ENCODE measurements at places on chromosomes 7 and 10.
A peak's percentile ranks its signal among the peaks of the same experiment; 100 is the strongest.

DNA sequence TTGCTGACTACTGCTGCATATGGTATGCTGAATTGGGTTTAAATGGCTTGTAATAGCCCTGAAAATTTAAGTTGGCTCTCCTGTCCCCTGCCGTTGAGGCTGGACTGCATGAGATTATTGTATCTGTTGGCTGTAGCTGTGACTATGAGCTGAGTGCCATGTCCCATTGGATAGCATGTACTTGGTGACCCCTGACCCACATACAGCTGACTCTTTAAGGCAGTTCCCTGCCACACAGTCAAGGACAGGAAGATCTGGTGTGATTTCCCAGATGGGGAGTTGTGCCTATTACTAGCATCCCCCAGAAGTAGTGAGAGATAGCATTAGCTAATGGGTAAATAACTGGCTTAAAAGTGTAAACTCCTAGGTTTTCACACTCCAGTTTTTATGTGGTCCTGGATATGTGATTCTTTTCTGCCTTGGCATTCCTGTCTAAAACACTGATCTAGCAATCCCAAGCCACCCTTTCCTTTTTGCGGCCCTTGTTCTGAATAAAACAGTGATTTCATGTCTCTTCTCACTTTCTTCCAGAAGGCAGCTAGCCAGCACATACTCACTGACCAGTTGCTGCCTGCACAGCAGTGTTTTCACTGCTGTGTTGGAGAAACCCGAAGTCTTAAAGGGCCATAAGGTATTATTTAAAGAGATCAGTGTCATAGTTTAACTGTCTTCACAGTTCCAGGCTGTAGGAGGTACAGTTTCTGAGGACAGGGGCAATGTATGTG, 35.9 kb downstream of the LRRC4 start:
- DNase-seq: no peak

DNA sequence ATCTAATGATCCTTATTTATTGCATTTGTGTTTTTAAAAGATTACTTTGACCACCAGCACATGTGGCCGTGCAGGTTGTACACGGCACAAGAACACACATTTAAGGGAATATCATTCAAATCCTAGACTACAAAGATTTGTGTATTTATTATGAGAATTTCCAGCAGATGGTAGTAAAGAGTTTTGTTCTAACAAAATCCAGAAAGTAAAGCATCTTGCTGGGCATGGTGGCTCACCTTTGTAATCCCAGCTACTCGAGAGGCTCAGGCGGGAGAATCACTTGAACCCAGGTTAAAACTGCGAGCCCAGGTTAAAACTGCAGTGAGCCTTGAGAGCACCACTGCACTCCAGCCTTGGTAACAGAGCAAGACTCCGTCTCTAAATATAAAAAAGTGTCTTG, 31.5 kb downstream of the MACROH2A2 start:
- no peak for DNase-seq

GRCh38 chr7:75994388-75995051, at the start of gene TMEM120A:
Gene TMEM120A (minus strand): TSS chr7:75994595. CDS start chr7:75994570, 25 bp downstream.
- peak; percentile 88 for DNase-seq

GRCh38 chr7:47905076-47905920, 43.0 kb downstream of the PKD1L1 start:
- no peak for DNase-seq

- DNase-seq: no peak
These were observed 68.5 kb downstream of the NHLRC2 start for GRCh38 chr10:113922787-113923570.

- no peak for DNase-seq
These were observed 147.0 kb upstream of the CELF2 start for GRCh38 chr10:10870523-10871241.

GRCh38 chr10:86299562-86299961, 67.0 kb downstream of the GRID1 start:
- no peak for DNase-seq

DNA sequence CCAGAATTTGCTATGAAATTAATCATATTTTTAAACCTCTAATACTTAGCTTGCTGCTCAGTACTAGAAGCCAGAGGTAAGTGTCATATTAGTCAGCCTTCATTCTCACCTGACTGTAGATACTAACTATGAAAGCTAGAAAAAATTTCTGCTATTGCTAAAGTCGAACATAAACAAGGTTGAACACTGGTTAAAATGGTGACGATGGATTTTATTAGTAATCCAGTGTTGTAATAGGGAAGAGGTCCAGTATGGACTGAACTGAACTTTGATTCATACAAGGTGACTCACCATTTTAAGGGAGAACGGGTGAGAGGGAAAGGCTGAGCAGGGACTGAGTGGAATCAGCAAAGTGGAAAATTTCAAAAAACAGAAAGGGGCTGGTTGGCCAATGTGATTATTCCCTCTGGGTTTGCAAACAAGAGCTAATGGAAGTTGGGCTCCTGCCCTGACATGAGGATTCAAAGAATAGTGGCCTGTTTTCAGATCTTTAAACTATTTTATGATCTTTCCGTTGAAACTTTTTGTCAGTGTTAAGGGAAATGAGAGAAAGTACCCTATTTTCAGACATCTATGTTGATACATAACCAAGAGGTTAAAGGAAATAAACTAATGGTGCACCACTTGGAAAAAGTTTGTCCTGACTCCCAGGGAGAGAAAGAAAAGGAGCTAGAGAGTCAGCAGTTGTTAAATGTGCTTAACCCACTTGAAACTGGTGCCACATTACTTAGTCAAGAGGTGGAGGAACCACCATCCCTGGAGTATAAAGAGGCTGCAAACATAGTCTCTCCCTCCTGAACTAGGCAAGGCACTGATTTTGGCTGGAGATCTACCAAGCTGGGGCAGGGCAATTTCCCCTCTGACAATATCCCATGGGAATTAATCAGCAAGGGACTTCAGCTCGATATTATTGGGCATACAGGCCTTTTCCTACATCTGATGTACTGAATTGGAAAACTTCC, 15.3 kb upstream of the AKR1C1 start:
- no peak for DNase-seq

DNA sequence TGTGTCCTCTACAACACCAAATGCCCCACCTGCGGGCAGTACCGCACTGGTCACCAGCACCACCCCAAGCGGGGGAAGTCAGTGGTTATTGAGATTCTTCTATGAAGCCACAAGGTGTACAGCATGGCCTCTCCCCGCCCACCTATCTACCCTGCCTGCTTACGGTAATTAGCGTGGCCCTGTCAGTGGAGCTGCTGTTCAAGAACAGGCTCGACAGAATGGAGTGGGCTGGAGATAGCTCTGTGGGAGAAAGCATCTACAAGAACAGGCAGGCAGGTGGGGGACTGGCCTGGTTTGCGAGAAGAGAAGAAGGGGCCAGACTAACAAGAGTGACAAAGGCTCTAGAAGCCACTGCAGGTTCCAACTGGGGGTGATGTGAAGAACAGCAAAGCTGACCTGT, 108.3 kb downstream of the RNF216 start:
- DNase-seq: no peak

DNA sequence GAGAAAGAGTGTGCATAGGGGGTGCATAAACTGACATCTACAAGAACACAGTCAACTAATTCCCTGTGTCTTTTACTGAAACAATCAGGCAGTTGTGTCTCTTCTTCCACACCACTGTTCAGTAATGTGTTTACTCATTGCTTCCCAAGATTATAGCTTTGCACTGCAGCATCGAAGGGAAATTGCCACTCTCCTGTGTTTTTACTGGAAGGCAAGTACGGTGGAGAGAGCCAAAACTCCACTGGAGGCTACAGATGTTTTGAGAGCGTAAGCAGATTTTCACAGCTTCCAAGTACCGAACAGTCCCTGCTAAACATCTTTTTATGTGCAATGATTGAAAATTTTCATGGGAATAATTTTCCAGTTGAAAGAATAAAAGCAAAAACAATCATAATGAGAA, 510.5 kb upstream of the AKR1E2 start:
- peak; percentile 1 for DNase-seq

GRCh38 chr10:60042262-60042661, 135.9 kb upstream of the CCDC6 start:
- peak; percentile 66 for DNase-seq

DNA sequence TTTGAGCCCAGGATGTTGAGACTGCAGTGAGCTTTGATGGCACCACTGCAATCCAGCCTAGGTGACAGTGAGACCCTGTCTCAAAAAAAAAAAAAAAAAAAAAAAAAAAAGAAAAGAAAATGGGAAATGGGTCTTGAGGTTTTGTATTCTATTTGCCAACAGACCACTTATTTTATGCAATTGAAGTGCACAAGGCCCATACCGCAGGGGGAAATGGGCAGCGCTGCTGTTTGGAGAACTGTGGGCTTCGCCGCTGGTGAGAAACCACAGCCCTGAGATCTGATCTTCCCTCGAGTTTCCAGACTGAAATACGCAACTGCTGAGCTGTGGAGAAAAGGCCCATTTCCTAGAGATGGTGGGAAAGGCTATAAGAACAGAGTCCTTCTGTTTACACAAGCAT, 512.0 kb downstream of the TCERG1L start:
- DNase-seq: no peak

DNA sequence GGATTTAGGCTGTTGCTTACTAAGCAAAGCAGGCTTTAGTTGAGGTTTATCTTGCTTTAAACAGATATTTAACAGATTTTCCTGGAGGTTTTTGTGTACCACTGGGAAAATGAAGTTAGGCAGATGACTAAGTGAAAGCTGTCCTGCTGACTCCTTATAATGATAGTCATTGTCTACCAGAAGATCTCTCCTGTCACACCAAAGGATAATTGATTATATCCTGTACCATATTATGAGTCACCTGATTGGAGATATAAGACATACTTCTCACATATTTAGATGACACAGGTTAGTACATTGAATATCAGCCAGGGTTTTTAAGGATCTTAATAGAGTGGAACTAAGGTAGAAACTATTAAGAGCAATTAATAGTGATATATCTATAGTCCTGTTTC, 68.4 kb downstream of the PTEN start:
- DNase-seq: no peak

DNA sequence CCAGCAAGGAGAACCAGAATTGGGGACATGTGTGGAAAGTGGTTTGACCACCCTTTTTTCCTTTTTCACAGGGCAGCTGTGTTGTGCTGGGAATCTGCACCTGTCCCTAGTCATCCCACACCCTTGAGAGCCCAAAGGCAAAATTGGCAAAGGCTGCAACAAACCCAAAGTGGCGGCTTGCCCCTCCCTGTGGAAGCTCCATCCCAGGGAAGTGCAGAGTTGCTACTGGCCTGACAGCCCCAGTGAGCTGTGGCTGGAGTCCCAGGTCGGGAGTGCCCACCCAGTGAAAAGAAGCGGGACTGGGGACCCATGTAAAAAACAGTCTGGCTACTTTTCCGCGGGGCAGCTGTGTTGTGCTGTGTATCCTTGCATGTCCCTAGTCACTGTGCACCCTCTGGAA, 109.1 kb upstream of the GRM3 start:
- DNase-seq: no peak

- DNase-seq: no peak
These were observed 171.5 kb downstream of the ZMYND11 start for GRCh38 chr10:306675-307185.

All from COR-L47 (cell line).